Heart left ventricle (tissue), 16 donors: ENCODE measurements at places on chromosomes 12 and 14. TPM values are rescaled to one million over a fixed set of nuclear protein-coding genes. Genes with fewer than 3 reads are reported as not detected.

KCNA5 gene
- 1.7 TPM for polyA plus RNA-seq

GRCh38 chr12:16531621-16532020 is 74.3 kb downstream of the LMO3 start:
- H3K27me3 ChIP-seq = no peaks in the 10 kb centered on the region
- no peaks in the 10 kb centered on the region for H3K36me3 ChIP-seq
- no peaks in the 10 kb centered on the region for H3K4me1 ChIP-seq
- no peak overlapping the region for H3K4me3 ChIP-seq
- DNase-seq = no peak
- no peak overlapping the region for H3K27ac ChIP-seq

- no peaks in the 10 kb centered on the region for H3K27me3 ChIP-seq
- peaks cover 57% of the 10 kb centered on the region for H3K4me1 ChIP-seq
- peak overlapping the region; percentile 66 for H3K27ac ChIP-seq
Measured at GRCh38 chr12:112422531-112422930, 3.8 kb downstream of the PTPN11 start.

- DNase-seq = no peak
- no peaks in the 10 kb centered on the region for H3K36me3 ChIP-seq
- peaks cover 16% of the 10 kb centered on the region for H3K4me1 ChIP-seq
Measured at GRCh38 chr12:22048351-22049041, 2.5 kb downstream of the CMAS start.

RIN3 gene
- polyA plus RNA-seq = 8.6 TPM

DNA sequence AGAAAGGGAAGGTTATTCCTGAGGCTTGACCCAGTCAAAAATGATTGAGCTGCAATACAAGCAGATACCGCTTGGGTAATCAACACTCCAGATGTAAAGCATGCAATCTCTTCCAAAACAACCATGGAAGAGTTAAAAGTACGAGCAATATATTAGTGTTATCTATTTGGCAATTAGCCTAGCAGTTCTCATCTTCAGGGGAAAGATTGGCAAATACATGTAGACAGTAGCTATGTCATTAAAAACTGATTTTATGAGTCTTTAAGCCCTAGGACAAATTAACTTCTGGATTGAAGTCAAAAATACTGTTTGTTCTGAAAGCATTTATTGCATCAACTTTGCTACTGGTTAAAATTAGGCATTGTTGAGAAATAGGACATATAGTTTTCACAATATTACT is 9.3 kb upstream of the GYS2 start:
- DNase-seq = no peak
- H3K4me1 ChIP-seq = peaks cover 8% of the 10 kb centered on the region
- H3K36me3 ChIP-seq = no peaks in the 10 kb centered on the region
- H3K27me3 ChIP-seq = no peaks in the 10 kb centered on the region
- no peak overlapping the region for H3K27ac ChIP-seq

DNA sequence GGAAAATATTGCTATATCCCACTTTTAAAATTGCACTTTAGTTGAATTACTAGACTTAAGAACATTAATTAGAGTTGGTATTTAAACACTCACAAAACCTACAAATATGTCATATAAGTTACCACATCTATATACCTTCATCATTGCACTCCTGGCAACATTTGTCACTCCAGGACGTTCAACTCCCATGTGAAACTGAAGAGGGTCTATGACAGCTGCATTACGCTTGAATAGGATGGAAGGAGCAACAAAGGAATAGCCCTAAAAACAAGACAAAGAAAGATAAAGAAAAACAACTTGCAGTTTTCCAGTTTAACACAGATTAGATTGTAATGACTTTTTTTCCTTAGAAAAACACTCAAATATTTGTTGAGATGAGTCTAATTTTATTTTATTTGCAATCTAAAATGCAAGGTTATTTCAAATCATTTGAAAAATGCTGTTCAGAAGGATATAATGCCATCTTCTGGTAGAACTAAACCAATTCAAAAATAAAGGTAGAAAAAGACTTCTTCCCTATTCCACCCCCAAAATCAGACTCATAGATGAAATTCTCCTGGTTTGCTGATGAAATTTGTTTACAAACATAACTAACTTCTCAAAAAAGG is 84.3 kb upstream of the TTC7B start:
- no peaks in the 10 kb centered on the region for H3K4me1 ChIP-seq
- no peaks in the 10 kb centered on the region for H3K27me3 ChIP-seq
- no peak overlapping the region for H3K4me3 ChIP-seq

DNA sequence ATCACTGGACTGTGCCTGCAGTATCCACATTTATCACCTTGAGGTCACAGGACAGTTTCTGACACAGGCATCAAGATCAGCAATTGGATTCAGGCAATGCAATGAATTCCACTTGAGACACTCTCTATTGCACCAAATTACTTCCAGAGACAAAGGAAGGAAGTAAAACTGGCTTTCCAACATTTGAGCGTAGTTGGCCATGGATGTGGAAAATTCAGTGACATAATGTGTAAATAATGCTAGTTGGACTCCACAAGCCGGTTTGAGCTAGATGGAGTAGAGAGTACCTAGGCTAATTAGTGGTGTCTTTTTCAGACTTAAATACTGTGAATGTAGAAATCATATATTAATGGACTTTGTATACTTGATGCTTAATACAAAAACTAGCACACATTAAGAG is 168.3 kb upstream of the SYT1 start:
- no peak overlapping the region for H3K27ac ChIP-seq
- H3K27me3 ChIP-seq = no peaks in the 10 kb centered on the region
- H3K36me3 ChIP-seq = no peaks in the 10 kb centered on the region
- no peaks in the 10 kb centered on the region for H3K4me1 ChIP-seq
- no peak for DNase-seq
- H3K4me3 ChIP-seq = no peak overlapping the region

DNA sequence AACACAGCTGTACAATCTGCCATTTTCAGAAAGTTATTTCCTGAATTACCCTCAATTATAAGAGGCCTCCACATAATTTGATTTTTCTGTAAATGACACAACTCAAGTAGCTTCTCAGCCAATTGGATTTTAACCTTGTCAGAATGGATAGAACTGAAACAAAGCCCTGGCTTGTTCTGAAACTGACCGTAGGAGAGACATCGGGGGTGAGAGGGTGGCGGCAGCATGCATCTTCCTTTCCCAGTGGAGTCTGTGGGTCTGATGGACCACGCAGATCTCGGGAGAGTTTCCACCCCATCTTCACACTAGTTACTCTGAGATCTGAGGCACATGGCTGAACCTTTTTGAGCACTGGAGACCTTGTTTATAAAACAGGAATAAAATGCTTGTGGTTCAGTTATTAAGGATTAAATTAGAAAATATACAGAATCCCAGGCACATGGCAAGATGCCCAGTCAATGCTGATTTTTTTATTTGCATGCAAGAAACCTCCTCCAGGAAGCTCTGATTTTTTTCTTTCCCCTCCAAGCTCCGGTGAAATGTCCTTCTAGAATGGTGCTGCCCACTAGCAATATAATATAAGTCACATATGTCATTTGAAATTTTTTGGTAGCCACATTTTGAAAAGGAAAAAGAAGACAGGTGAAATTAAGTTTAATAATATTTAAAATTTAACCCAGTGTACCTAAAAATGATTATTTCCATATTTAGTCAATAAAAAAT is 153.9 kb downstream of the CHST11 start:
- H3K4me3 ChIP-seq = no peak overlapping the region
- H3K27ac ChIP-seq = no peak overlapping the region
- DNase-seq = no peak
- H3K27me3 ChIP-seq = no peaks in the 10 kb centered on the region
- H3K36me3 ChIP-seq = no peaks in the 10 kb centered on the region

GRCh38 chr12:71075743-71076142 is 82.1 kb downstream of the TSPAN8 start:
- no peaks in the 10 kb centered on the region for H3K4me1 ChIP-seq
- no peaks in the 10 kb centered on the region for H3K36me3 ChIP-seq
- no peak for DNase-seq
- H3K27ac ChIP-seq = no peak overlapping the region
- H3K4me3 ChIP-seq = no peak overlapping the region

CIROP gene
- not detected for polyA plus RNA-seq

GRCh38 chr12:5900533-5901205 is 44.4 kb downstream of the ANO2 start:
- H3K4me1 ChIP-seq = no peaks in the 10 kb centered on the region
- H3K4me3 ChIP-seq = no peak overlapping the region
- DNase-seq = no peak
- no peak overlapping the region for H3K27ac ChIP-seq

DNA sequence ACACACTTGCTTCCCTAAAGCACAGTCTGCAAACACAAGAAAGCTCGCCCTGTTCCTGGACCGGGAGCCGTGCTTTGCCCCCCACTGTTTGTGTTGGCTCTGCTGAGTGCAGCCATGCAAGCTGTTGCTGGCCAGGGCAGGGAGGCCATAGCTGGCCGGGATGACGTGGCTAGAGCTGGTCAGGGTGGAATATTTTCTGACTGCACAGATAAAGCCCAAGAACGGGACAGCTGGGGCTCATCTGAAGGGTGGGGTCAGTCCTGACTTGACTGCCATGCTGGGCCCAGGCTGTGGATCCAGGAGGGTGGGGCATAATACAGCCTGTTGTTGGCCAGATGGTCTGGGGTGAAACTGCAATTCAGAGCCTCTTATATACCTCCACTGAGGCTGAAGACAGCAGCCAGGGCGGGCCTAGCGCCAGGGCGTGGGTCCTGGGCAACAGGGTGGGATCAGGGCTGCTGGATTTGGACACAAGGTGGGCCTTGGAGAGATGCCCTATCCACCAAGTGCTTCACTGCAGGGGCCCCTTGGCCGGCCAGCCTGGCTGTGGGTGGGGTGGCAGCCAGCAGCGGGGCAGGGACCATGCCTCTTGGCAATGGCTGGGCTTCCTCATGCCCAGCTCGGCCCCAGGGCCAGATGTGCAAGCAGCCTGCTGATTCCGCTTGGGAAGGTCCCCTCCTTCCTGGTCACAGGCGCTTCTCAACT is 14.8 kb downstream of the KMT5A start:
- peak; percentile 75 for DNase-seq
- H3K4me1 ChIP-seq = peaks cover 29% of the 10 kb centered on the region
- peak overlapping the region; percentile 64 for H3K27ac ChIP-seq
- H3K4me3 ChIP-seq = no peak overlapping the region
- H3K27me3 ChIP-seq = no peaks in the 10 kb centered on the region
- H3K36me3 ChIP-seq = peaks cover 95% of the 10 kb centered on the region

GRCh38 chr12:99996095-99996494 is 11.4 kb upstream of the ANKS1B start:
- H3K27ac ChIP-seq = no peak overlapping the region
- H3K27me3 ChIP-seq = no peaks in the 10 kb centered on the region
- no peak overlapping the region for H3K4me3 ChIP-seq
- no peak for DNase-seq

- no peak for DNase-seq
- H3K27me3 ChIP-seq = no peaks in the 10 kb centered on the region
- no peak overlapping the region for H3K4me3 ChIP-seq
- H3K36me3 ChIP-seq = no peaks in the 10 kb centered on the region
- H3K4me1 ChIP-seq = no peaks in the 10 kb centered on the region
Measured at GRCh38 chr12:68121143-68121542, 38.4 kb downstream of the IFNG start.

DNA sequence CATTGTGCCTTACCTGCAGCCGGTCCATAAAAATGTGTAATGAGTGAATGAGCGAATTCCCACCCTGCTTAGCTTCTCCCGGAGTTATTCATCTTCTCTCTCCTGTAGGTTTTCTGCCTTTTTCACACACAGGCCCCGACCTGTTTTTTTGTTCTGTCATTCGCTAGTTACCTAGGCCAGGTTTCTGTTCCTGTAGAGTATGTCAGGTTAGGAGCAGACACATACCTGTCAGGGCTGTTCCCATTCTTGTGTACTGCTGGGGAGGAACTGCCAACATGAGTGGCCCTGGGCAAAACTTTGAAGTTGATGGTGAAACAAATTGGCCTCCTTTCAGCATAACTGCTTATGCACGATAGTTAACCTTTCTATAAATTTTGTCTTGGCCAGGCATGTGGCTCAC is 140.1 kb downstream of the SYNE2 start:
- H3K27me3 ChIP-seq = no peaks in the 10 kb centered on the region
- H3K27ac ChIP-seq = no peak overlapping the region
- H3K36me3 ChIP-seq = peaks cover 91% of the 10 kb centered on the region
- no peaks in the 10 kb centered on the region for H3K4me1 ChIP-seq
- H3K4me3 ChIP-seq = no peak overlapping the region

DNA sequence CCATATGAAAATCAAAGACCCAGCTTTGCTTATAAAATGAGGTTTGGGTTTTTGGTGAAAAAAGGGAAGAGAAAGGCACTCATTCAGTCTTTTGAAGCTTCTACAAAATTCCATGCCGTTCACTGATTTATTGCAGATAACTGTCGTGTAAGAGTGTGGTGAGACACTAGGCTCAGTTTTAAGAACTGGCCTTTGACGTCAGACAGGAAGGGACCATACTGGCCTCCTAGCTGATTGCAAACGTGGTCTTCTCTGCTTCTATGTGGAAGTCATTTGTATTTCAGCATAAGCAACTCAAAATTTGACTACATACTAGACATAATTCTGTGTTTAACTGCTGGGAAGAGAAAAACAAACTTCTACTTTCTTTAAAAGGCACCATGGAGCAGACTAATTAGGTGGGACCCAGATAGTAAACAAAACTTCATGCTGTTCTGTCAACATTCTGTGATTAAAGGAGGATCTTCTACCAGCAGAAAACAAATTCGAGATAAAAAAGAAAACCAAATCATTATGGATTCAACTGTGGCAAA is 168.7 kb downstream of the TTC7B start:
- no peak for DNase-seq
- H3K4me3 ChIP-seq = no peak overlapping the region
- no peaks in the 10 kb centered on the region for H3K4me1 ChIP-seq

DNA sequence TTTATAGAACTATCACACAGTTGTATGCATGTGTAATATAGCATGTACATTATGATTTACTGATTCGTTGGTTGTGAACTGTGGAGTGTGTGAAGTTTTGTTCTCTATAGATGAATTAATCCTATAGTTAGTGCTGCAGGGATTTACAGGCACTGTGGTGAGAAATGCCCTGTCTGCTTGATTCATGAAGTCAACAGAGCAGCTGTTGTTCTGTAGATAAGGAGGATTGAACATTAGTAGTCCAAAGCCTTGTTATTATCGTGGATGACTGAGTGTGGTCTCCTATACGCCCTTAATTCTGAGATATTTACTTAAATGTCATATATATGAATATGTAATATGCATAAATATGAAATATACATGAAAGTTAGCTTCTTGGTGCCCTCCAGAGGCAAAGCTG is 98.3 kb downstream of the DNAH10 start:
- no peaks in the 10 kb centered on the region for H3K4me1 ChIP-seq
- H3K27ac ChIP-seq = no peak overlapping the region
- peaks cover 2% of the 10 kb centered on the region for H3K27me3 ChIP-seq
- no peak overlapping the region for H3K4me3 ChIP-seq
- no peaks in the 10 kb centered on the region for H3K36me3 ChIP-seq

DNA sequence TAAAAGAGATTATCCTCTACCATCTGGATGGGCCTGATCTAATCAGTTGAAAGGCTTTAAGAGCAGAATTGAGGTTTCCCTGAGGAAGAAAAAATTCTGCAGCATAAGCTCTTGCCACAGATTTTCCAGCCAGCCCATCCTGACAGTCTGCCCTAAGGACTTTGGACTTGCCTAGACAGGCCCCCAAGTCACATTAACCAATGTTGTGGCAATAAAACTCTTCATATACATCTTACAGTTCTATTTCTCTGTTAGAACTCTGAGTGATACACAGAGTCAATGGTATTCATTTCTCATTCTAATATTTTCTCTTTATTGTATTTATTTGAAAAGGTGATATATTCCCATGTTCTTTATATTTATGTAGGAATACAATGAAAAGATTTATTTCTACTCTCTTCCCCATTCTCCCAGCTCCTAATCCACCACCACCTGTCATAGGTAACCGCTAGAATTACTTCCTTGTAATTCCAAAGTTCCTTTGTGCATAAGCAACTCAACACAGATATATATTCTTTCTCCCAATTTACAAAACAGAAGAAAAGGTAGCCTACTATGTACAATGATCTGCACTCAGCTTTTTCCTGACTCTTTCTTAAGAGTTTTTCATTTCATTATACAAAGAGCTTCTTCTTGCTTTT is 182.1 kb downstream of the CAPZA3 start:
- H3K27me3 ChIP-seq = no peaks in the 10 kb centered on the region
- H3K36me3 ChIP-seq = no peaks in the 10 kb centered on the region
- H3K27ac ChIP-seq = no peak overlapping the region
- H3K4me1 ChIP-seq = no peaks in the 10 kb centered on the region
